ENCODE measurements at places on chromosomes 2 and 18.

DNA sequence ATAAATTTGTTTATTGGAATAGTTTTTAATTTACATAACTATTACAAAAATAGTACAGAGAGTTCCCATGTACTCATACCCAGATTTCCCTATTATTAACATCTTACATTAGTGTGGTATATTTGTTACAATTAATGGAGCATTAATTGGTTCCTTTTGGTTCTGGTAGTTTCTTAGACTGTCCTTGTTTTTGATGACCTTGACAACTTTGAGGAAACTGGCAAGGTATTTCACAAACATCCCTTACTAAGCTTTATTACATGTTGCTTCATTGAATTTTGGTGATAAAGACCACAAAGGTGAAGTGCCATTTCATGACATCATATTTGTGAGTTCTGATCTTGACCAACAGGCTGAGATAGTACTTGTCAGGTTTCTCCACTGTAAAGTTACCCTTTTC, 379.0 kb upstream of the GCFC2 start:
- DNase-seq, result no peak

GRCh38 chr2:133426791-133427190, 141.5 kb downstream of the NCKAP5 start:
- no peak for DNase-seq

- DNase-seq, result no peak
Observed at GRCh38 chr18:189254-189653, 30.9 kb downstream of the USP14 start.

- DNase-seq, result no peak
Observed at GRCh38 chr2:8441986-8442385, 239.9 kb upstream of the ID2 start.

GRCh38 chr2:18630941-18631340, 41.6 kb upstream of the NT5C1B start:
- no peak for DNase-seq

DNA sequence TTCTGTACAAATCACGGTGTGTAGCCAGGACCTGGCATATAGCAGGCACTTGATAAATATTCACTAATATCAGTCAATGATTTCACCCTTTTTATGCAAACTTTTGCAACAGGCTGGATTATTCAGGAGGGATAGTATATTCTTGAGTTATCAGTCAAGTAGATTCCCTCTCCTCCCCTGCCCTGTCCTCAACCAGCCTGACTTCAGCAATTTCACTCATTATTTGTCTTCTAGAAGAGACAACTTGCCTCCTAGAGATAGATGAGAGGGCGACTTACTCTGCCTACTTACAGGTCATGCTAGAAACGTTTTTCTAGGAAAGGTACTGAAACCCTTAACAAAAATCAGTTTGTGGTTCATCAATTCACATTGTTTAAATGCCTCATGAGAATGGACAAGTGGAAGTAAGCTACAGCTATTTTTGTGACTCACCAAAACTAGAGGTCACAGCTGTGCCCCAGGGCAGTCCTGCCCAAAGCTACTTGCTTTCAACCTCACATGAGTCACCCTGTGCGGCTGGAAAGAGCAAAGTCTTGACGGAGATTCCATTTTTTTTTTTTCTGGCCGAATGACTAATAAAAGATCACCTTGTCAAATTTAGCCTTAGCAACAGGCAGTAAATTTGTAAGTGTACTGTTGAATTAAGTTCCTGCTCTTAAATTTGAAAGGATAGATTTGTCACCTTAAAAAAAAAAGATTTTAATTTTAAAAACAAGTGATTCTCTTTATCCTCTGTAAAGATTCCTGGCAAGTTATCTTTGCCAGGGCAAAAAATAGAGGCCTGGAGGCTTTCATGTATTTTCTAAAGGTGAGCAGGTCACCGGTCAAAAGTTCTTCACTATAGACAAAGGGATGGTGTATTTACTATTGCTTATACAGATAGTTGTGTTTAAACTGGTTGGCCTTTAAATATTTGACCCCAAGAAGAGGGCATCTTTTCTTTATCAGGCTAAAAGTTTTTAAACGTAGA, 109.0 kb upstream of the SLC35G4 start:
- no peak for DNase-seq

DNA sequence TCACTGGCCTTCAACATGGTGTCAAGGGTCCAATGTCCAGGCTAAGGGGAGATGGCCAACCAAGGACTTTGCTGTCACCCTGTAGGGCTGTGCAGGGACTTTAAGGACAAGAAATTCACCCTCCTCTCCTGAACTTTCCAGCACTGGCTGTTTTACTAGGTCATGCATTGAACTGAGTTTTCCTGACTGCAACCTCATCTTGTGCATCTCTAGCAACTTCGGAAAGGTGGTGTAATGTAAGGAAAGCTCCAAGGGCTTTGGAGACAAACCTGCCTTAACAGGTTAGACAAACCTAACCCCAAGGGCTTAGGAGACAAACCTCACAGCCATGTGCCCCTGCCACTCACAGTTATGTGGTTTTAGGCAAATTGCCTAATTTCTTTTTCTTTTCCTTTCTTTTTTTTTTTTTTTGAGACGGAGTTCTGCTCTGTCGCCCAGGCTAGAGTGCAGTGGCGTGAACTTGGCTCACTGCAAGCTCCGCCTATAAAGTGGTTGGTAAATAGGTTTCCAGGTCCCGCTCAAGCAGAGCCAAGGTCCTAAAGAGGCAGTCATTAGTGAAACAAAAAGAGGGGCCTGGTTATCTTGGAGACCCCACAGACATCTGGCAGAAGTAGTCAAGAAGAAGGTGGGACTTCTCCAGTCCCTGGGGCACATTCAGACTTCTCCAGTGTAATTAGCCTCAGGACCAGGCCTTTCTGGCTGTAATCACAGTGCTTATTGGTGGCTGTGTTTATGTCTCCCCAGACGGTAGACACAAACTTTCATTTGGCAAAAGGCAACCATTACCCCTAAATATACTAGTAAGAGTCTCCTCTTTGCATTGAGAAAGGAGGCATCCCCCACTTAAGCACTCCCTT, 37.6 kb upstream of the PMAIP1 start:
- DNase-seq, result no peak

GRCh38 chr18:46554406-46555080, 102.5 kb downstream of the LOXHD1 start:
- no peak for DNase-seq

DNA sequence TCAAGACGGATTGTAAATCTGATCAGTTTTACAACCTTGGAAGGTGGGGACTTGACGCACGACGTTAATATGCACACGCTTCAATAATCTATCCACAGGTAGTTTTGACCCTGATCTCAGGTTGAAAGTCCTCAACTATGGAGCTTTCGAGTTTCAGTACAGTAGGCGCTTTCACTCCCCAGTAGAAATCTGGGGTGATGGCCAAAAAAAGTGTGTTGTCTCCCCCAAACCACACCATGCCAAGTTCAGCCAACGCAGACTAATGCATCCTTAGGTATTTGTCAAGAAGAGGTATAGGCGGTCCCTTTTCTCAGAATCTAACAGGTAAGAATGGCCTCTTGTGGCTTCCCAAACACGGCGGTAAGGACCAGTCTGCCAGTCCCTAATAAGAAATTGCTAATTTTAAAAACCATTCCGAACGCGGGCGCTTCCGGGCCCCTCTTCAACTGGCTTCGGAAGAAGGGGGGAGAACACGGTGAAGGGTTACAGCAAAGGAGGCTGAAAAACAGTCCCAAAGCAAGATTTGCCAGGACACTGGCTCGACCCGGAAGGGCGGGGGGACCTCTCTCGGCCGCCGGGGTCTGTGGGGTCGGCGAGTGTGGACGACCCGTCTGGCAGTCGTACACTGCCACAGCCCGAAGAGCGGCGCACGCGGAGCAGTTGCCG, 659 bp downstream of the FAM210A start:
- DNase-seq, result no peak

DNA sequence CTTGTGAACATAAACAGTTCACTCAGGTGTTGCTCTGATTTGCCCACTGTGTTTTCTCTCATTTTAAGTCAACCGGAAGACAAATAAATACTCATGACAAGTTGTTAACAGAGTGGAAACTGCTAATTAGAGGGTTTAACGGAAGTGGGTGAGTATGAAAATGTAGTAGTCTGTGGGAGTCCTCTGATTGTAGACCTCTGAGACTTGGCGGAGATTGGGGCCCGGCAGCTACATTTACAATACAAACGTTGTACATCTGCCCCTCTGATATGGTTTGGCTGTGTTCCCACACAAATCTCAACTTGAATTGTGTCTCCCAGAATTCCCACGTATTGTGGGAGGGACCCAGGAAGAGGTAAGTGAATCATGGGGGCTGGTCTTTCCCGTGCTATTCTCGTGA, 107.3 kb upstream of the FAM98A start:
- no peak for DNase-seq

- DNase-seq, result no peak
Observed at GRCh38 chr2:97718942-97719341, 5.6 kb downstream of the ZAP70 start.
